ENCODE measurements at places on chromosomes 7 and 10.

DNA sequence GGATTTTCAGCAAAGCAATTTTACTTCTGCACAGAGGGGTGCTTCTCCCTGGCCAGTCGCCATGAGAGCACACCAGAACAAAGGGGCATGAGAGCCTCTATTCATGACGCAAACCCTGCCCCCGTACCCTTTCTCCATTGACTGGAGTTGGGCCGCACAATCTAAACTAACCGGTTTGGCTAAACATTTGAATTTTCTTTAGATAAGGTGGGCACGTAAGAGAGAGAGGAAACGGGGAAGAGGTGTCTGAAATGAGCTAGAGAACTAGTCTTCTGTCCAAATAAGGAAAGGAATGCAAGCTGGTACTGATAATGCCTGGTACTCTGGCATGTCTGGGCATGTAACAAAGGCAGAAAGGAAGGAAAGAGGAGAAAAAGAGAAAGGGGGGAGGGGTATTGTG lies 13.2 kb upstream of the SCIN start:
- H3K4me3 ChIP-seq = no peak overlapping the region
- no peaks in the 10 kb centered on the region for H3K4me1 ChIP-seq
- no peaks in the 10 kb centered on the region for H3K27me3 ChIP-seq
- no peak overlapping the region for H3K27ac ChIP-seq
- no peaks in the 10 kb centered on the region for H3K36me3 ChIP-seq
- DNase-seq = no peak

DNA sequence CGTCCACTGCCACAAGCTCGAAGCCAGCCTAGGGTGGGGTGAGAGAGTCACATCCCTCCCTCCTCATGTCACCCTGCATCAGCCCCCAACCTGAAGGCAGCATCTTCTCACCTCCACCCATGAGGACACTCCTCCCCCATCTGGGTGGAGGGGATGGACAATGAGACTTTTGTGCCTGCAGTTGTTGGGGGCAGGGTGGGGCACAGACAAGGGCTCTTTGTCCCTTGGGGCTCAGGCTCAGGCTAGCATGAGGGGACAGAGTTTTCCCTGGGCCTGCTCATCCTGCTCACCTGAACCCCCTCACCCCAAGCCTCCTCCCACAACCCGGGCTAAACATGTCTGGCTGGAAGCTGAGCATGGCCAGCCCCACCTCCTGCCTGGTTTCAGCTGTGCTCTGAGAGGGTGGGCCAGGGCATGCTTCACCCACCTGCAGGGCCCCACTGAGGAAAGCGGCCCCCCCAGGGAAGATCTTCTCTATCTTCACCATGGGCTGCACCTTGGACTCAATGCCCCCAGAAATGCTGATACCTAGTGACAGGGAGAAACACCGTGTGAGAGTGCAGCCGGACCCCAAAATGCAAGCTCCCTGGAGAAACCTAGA lies 9.3 kb downstream of the LZTS2 start:
- no peak overlapping the region for H3K27ac ChIP-seq
- H3K36me3 ChIP-seq = peaks cover 3% of the 10 kb centered on the region
- no peaks in the 10 kb centered on the region for H3K4me1 ChIP-seq

DNA sequence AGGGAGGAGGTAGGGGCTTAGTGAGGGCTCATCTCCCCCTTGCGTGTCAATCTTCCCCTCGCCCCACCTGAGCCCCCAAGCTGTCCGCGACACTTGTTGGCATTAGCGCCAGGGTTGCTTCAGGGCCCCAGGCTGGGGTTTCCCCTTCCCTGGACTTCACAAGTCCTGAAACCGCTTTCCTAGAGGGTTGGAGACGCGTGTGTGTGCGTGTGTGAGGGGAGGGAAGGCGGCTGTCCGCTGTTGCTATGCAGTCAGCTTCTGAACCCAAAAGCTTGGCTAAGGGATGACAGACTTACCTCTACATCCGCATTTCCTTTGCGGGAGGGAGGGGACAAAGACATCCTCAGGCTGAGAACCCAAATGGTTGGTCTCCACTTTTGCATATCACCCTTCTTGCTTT lies 803 bp downstream of the GOLGA7B start:
- no peaks in the 10 kb centered on the region for H3K27me3 ChIP-seq
- H3K36me3 ChIP-seq = no peaks in the 10 kb centered on the region
- no peak for DNase-seq
- peak overlapping the region; percentile 56 for H3K4me3 ChIP-seq
- H3K4me1 ChIP-seq = peaks cover 47% of the 10 kb centered on the region

GRCh38 chr7:25260862-25261494 lies 32.7 kb upstream of the NPVF start:
- H3K4me3 ChIP-seq = peak overlapping the region; percentile 0
- no peaks in the 10 kb centered on the region for H3K36me3 ChIP-seq
- peaks cover 2% of the 10 kb centered on the region for H3K27me3 ChIP-seq
- no peak for DNase-seq
- peaks cover 6% of the 10 kb centered on the region for H3K4me1 ChIP-seq
- H3K27ac ChIP-seq = no peak overlapping the region

- no peak for DNase-seq
- H3K27me3 ChIP-seq = no peaks in the 10 kb centered on the region
- H3K4me1 ChIP-seq = no peaks in the 10 kb centered on the region
Observed at GRCh38 chr7:34296663-34297062, 361.4 kb upstream of the NPSR1 start.

- H3K27ac ChIP-seq = no peak overlapping the region
- no peak overlapping the region for H3K4me3 ChIP-seq
- no peaks in the 10 kb centered on the region for H3K4me1 ChIP-seq
- DNase-seq = peak; percentile 56
Observed at GRCh38 chr10:70549962-70550458, 52.5 kb downstream of the PRF1 start.

DNA sequence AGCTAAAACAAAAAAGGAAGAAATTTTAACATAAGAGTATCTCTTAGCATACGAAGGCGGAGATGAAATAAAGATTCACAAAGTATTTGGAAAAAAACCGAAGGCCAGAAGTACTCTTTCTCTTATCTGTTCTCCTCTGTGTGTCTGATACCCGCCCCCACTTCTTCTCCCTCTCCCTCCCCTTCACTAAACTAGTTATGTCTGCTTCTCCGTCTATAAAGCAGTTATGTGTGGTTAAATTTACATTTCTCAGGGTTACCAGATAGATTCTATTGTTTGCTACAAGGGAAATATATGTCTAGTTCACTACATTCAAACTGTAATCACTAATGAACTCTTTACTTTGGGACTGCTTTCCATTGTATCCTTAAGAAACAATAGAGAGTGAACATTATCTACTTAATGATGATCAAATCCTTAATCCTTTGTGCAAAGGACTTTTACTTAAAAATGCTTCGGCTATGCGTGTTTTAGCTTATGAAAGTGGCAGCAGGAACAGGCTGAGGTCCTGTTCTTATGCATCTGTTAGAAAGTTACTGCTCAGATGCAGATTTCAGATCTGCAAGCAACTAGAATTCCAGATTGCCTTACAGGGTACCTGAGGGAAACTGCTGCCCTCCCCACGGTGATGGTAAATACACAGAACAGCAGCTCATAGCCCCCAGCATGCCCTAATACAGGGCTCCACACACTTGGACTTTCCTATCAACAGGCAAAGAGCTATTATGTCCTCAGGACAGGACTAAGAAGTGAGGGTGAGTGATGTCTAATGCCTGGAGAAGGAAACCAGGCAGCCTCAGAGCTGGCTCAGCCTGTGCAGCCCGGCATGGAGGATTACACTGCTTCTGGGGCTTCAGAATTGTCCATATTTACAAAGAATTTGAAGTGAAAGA lies 273.3 kb downstream of the FZD1 start:
- H3K27ac ChIP-seq = no peak overlapping the region
- H3K4me3 ChIP-seq = no peak overlapping the region
- no peak for DNase-seq
- no peaks in the 10 kb centered on the region for H3K27me3 ChIP-seq

DNA sequence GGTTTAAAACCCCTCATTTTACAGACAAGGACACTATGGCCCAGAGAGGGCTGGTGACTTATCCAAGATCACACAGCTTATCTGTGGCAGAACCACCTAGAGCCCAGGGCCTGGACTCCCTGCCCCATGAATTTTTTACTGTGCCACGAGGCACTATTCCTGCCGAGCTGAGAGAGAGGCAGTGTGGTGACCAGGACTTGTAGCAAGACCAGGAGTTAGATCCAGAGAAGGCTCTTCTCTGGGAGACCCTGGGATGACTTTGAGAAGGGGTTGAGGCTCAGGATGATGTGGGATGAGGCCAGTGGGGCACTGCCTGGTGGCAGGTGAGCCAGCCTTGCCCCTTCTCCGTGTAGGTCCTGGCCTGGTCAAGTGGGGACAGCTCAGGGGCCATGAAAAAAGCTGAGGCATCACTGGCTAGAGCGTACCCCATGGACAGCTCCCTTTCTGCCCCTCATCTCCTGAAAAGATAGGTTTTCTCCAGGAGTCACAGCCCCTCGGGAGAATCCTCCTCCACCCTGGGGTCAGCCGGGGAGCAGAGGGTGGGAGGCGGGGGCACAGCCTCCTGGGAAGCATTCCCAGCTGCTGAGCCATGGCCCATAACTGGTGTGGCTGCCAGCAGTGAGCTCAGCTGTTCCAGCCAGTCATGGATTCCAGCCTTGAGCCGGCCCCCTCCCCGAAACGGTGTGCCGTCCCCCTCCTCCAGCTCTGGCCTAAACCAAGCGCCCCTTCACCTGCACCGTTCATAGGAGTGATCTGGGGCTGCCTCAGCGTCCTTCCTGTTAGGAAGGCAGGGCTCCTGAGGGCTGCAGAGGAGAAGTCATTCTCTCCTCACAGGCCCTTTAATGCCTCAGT lies 5.8 kb downstream of the FLNC start:
- no peak overlapping the region for H3K27ac ChIP-seq
- H3K4me1 ChIP-seq = peaks cover 13% of the 10 kb centered on the region
- no peaks in the 10 kb centered on the region for H3K27me3 ChIP-seq
- no peak overlapping the region for H3K4me3 ChIP-seq
- no peaks in the 10 kb centered on the region for H3K36me3 ChIP-seq
- DNase-seq = no peak

- no peak overlapping the region for H3K4me3 ChIP-seq
- no peaks in the 10 kb centered on the region for H3K27me3 ChIP-seq
- DNase-seq = no peak
- no peaks in the 10 kb centered on the region for H3K4me1 ChIP-seq
Observed at GRCh38 chr10:114605155-114605797, 52.8 kb downstream of the ABLIM1 start.
